NCI-H1105 treated with DMSO at 0.1 percent for 48 hours (cell line): ENCODE measurements at places on chromosomes 5 and 9.

DNA sequence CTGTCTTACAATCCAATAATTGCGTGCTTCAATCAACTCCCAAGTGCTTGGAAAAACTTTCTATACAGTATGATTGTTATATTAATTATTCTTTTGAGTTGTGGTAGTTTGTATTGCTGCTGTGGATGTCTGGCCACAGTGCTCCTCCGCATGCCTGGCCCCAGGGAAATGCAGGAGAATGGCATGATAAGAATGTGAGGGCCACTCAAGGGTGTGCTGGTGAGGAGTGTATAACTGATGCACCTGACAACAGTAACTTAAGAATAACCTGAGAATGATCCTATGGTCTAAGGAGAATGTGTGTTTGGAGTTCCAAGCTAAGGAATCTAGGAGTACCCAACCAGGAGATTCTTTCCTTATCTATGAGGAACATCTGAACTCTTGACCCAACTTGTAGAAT lies 152.9 kb upstream of the APC start:
- no peak for DNase-seq

DNA sequence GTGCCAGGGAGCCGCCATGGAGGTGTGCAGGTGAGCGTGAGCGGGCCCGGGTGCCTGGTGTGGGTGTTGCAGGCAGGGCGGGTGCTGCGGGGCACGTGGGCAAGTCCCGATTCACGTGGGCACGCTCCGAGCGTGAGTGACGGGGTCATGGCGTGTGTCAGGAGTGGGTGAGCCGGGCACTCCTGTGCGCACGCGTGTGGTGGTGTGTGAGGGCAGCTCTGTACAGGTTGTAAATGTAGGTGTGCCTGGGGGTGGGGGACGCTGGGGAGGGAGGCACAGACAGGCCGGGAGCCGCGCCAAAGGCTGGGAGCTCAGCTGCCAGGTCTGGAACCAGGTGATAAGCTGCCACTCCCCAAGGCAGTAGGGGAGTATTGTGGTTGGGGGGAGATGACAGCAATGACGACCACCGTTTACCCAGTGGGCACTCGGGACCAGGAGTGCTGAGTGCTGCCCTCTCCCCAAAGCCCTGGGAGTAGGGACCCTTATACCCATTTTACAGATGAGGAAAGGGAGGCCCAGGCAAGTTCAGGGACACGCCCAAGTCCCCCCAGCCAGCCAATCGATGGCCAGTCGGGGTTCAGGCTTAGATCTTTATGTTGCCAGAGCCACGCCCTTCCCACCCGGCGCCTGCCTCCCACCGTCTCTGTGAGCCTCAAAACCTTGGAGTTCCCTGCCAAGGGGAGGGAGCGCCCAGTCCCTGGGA lies 9.6 kb downstream of the NCS1 start:
- no peak for DNase-seq

GRCh38 chr5:132687995-132688394 lies 14.2 kb downstream of the IL4 start:
- DNase-seq = no peak

GRCh38 chr5:107576736-107577393 lies 93.9 kb downstream of the EFNA5 start:
- no peak for DNase-seq

- DNase-seq = no peak
Observed at GRCh38 chr5:56922922-56923321, 13.5 kb downstream of the SETD9 start.

GRCh38 chr9:16623989-16624743 lies 246.3 kb downstream of the BNC2 start:
- DNase-seq = no peak

- no peak for DNase-seq
Observed at GRCh38 chr5:169862391-169862811, 117.9 kb downstream of the INSYN2B start.

DNA sequence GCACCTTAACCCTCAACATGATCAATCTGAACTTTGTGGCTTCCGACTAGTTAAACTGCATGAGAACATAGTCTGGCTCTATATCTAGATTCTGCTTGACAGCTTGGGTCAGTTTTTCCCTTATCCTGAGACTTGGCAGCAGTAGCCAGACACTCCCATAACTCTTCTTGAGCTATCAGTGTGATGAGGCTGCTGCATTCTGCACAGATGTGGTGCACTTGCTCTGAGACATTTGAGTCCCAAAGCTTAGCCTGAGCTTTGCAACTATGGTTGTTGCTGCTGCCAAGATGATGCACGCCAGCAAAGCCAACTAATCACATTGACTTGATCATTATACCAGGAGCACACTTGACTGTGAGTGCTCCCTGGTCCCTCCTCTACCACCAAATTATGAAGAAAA lies 36.2 kb downstream of the MOCS2 start:
- DNase-seq = no peak

DNA sequence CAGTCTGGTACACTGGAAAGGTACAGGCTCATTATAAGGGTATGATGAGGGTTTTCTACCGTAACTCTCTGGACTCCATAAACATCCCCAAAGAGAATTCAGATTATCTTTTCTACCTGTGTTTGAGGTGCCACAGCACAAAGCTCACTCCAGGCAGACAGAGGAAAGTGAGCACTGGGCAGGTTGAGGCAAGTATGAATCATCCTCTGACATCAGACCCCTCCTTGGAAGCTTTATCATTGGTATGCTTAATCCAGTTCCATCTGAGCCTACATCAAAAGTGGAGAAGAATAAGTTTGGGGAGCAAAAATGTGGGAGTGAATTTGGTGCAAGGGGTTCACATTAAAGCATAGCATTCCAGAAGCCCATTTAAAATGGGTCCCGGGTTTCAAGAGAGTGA lies 21.7 kb downstream of the C9orf152 start:
- no peak for DNase-seq

DNA sequence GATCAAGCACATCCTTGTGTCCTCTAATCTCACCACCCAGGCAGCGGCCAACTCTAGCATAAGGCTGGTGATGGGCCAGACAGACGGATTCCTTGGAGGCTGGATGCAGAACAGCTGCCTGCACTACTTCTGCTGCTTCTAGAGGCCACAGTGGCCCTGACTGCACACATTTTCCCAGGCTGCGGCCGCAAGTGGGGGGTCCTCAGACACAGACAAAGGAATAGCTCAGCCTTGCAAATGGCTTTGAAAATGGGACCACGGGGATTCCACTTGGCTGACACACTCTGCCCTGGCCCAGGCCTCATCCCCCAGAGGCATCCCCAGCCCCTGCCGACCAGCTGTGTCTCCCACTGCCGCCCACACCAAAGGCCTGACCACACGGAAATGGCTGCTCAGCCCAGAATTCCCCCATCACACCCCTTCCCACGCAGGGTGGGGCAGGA lies 540.8 kb downstream of the BNC2 start:
- DNase-seq = no peak

- no peak for DNase-seq
Observed at GRCh38 chr5:108523360-108523759, 141.5 kb upstream of the FBXL17 start.

DNA sequence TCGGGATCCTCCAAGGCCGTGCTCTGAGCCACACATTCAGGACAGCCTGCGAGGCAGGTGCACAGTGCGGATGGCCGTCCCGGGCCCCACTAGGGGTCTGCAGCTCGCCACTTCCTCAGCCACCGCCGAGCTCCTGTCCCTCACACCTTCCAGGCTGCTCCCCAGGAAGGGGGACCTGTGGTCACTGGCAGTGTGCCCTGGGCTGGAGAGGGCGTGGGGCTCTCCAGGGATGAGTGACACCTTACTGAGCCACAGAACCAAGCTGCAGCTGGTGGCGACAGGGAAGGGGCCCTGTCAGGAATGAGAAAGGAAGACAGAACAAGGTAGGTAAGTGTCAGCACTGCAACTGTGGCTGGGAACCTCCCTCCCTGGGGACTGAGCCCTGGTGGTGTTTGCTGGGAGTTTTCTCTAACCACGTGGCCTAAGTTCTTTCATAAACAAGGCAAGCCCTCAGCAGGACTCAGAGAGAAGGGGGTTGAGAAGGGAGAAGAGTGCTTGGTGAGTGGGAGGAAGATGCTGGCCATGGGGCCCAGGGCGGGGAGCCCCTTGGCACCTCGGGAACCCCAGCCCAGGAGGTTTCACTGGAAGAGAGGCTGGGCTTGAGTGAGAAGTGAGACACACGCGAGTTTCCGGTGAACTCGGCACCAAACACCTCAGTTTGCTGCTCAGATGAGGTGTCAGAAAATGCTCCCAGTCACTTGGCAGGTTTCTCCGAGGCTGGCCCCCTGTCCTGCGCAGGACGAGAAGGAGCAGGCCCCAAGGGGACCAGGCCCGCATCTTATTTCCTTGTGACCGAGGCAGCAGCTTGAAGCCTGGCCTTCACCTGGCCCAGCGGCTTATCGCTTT lies 5.2 kb downstream of the IL13 start:
- DNase-seq = no peak

GRCh38 chr9:26260238-26260637 lies 582.0 kb upstream of the TUSC1 start:
- no peak for DNase-seq

- DNase-seq = no peak
Observed at GRCh38 chr5:83306572-83307241, 164.8 kb upstream of the VCAN start.

DNA sequence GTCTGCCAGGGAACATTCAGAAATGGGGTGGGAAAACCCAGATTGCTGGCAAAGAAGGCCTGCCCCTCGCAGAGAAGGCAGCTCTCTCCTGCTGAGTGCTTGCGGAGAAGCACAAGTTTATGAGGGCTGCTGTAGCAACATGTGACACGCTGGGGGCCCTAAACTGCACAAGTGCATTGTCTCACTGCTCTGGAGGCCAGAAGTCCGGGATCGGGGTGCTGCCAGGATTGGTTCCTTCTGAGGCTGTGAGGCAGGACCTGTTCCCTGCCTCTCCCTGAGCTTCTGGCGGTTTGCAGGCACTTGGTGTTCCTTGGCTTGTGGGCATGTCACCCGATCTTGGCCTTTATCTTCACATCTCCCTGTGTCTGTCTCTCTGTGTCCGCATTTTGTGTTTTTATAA lies 75.6 kb upstream of the NEURL1B start:
- DNase-seq = no peak
